CD4-positive, alpha-beta T cell treated with Interleukin-17A for 4 hours (primary cell): ENCODE measurements at places on chromosomes 6 and 20.

- DNase-seq, result no peak
Measured at GRCh38 chr6:126618639-126619343, 278.9 kb downstream of the CENPW start.

GRCh38 chr6:31210123-31210522 is 39.6 kb upstream of the POU5F1 start:
- no peak for DNase-seq

DNA sequence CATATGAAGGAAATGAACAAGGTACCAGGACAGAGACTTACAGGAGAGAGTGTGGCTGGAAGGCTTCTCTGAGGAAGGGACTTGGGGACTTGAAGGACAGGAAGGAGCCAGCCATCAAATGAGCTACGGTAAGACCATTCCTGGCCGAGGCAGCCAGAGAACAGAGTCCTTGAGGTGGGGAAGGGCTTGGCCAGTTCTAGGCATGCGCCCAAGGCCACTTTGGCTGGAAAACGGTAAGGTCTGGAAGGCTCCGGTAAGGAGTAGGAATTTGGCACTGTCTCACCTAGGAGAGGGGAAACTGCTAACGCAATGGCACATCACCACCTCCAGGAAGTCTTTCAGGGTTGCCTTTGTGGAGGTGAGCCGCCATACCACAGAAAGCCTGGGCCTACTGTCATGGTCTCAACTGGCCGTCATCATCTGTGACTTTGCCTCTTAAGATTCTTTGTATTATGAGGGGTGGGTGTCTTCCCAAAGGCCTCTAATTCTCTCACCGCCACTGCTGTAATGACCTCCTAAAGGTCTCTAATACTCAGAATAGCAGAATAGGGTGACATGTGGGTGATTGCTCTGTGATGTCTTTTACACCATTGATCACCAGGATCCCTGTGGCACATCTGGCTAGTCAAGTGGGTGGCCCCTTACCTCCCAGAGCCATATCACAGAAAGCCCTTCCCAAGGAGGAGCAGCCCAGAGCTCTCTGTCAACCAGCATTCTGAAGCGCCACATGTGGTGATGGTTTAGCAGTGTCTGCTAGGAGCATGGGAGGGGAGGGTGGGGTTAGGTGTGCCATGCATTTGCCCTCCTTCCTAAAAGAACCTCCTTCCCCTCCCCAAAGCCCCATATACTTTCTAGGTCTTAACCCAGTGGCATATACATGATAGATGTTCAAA is 17.7 kb upstream of the STX16 start:
- DNase-seq, result no peak

- DNase-seq, result no peak
Measured at GRCh38 chr6:6004390-6004995, 2.2 kb downstream of the NRN1 start.

- no peak for DNase-seq
Measured at GRCh38 chr20:50886184-50886790, 45.0 kb downstream of the ADNP start.

DNA sequence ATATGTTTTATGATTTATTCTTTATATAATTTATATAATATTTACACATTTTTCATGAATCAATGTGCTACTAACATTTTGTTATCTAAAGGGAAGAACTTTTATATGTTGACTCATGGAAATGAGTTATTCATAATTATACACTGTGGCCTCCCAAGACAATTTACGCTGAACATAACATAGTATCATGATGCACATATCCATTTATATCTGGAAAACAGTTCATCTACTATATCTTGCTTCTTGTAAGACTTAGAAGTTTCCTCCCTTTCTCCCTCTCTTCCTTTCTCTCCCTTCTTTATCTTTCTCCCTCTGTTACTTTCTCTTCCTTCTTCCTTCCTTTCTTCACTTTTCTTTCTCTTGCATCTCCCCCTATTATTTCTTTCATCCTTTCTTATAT is 1.1 kb upstream of the EYS start:
- no peak for DNase-seq

- DNase-seq, result peak; percentile 43
Measured at GRCh38 chr20:32560989-32561830, 23.9 kb downstream of the NOL4L start.

DNA sequence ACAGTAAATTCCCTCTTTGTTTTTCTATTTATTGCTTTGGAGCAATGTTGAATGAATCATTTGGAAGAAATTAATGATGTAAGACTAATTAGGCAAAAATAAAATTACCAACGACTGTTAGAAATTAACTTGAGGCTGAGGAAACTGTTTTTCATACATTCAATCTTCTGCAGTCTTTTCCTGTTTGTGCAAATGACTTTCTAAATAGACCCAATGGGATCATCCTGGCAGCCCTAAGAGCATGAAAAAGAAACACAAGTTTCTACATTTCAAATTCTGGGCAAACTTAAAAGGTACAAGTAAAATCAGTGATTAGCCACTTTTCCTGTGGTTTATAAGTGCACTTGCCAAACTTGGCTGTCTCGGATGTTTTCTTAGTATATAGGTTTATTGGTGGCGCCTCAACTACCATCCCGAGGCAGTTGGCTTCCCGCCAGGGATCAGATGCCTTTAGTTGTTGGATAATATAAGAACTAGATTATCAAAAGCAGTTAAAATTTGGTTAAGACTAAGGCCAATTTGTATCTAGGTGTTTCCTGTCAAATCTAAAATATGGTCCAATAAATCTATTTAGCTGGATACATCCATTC is 181.2 kb downstream of the ISM1 start:
- DNase-seq, result no peak

DNA sequence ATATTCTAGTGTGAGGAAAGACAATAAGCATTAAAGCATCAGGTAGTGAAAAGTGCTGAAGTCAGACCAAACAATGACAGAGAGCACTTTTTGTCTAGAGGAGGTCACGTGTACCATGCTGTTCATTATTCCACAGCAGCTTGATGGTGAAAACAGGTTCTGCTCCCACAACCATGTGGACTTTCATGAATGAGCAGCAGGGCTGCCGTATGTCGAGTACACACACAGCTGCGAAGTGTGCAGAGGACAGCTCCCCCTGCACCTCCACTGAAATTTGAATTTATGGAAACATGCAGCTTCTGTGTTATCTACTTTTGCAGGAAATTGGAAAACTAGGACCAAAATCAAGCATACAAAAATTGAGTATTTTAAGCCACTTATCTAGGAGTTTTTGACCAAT is 85.3 kb downstream of the MAP7 start:
- DNase-seq, result no peak

GRCh38 chr6:3291346-3291745 is 32.6 kb downstream of the PSMG4 start:
- no peak for DNase-seq

DNA sequence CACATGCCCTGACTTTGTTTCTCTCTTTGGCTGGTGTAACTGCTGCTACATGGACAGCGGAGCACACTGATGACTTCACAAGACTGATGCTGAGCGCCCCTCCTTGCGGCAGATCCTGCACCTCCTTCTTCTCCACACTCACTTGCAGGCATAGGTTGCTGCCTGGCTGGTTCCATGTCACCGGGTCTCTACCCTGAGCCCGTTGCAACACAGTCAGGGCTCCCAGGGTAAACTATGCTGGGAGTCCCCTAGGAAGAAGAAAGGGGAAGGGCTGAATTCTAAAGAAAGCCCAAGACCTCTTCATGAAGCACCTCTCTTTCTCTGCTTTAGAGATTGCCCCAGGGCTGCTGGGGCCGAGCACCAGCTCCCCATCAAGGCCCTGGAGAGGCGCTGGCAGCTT is 83.3 kb upstream of the DUSP22 start:
- no peak for DNase-seq

DNA sequence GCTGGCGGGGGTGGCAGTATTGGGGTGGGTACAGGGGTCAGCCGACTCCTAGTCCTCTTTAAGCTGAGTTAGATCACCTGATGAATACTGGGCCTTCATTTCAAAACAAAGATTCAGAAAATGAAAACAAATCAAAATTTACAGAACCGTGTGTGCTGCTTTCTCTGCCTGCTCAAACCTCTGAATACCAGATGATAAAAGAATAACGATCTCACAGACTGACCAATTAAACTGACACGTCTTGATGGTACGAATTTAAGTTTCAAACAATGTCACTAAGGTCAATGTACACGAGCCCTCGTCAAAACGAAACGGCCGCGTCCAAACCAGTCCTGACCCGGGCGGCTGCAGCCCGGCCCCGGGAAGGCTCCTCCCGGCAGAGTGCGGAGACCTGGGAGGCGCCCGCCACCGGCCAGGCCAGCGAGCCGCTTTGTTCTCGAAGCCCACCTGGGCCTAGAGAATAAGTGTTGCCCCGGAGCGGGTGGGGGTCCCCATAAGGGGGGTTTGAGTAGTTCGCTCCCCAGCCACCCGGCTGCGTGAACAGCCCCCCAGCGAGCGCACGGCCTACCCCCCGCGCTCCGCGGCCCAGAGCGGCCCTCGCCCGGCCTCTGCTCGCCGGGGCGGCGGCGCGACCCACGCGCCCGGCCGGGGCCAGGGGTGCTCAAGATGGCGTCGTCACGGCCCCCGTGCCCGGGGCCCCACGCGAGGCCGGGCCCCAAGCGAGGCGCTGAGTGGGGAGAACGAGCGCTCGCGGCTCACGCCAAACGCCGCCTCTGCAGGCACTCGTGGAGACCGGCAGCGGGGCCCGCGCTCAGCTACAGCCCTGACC is 728 bp downstream of the PSMA7 start:
- no peak for DNase-seq

GRCh38 chr6:101779051-101779844 is 385.7 kb downstream of the GRIK2 start:
- DNase-seq, result no peak
